ENCODE measurements at places on chromosomes 12 and 14.
A peak's percentile ranks its signal among the peaks of the same experiment; 100 is the strongest.

GRCh38 chr12:13992106-13992505 is 10.7 kb upstream of the GRIN2B start:
- DNase-seq, result no peak

DNA sequence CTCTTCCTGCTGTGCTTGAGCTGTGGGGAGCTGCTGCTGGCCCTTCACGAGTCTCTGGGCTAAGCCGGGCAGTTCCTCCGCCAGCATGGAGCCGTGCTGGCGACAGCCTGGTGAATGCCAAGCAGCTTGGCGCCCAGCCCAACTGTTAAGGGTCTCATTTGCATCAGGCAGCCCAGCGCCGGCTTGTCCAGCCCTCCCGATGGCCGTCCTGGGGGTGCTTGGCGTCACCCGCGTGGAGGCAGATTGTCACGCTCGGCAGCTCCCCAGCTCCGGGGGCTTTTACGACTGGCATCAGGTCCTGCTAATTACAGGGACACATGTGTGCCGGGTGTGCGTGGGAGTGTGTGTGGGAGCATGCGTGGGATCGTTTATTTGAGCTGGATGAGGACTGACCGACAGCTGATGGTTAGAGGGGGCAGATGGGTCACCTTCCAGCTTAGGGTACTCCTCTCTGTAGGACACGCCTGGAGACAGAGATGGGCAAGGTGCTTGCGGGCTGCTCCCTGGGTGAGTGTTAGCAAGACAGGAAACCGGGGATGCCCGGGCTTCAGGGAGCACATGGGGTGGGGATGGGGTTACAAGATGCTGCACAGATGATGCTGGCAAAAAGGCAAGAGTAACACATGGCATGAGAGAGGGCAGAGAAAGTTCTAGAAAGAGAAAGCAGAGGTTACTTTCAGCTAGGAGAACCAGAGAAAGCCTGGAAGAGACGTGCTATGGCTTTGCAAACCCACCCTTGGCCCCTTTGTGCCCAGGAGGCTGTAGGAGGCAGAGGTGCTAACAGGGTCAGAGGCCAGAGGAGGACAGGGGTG is 64.1 kb downstream of the KIF26A start:
- no peak for DNase-seq

DNA sequence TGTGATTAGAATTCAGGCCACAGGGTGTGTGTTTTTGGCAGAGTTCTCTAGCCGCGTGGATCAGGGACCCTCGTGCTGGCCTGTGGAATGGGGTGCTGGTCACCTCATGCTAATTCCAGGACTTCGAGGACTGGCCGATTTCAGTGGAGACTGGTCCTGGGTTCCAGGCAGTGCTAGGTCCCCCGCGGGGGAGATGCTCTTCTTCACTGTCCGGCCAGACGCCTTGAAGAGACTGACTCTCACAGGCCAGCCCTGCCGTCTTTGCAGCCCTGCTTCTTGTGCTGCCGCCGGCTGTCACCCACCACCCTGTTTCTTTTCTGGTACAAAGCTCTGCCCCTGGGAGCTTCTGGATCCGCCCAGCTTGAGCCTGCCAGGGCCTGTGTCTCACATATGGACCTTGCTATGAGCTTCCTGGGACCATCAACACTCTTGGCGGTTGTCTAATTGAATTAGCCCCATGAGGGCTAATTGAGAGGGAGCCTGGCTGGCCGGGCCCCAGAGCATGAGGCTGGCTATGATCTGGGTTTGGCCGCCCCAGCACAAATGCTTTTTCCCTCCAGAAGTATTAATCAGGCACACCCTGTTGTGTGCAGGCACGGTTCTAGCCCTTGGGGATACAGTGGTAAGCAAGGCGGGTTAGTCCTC is 8.2 kb downstream of the MLXIP start:
- no peak for DNase-seq

- no peak for DNase-seq
Measured at GRCh38 chr14:72008666-72009065, 76.4 kb downstream of the RGS6 start.

DNA sequence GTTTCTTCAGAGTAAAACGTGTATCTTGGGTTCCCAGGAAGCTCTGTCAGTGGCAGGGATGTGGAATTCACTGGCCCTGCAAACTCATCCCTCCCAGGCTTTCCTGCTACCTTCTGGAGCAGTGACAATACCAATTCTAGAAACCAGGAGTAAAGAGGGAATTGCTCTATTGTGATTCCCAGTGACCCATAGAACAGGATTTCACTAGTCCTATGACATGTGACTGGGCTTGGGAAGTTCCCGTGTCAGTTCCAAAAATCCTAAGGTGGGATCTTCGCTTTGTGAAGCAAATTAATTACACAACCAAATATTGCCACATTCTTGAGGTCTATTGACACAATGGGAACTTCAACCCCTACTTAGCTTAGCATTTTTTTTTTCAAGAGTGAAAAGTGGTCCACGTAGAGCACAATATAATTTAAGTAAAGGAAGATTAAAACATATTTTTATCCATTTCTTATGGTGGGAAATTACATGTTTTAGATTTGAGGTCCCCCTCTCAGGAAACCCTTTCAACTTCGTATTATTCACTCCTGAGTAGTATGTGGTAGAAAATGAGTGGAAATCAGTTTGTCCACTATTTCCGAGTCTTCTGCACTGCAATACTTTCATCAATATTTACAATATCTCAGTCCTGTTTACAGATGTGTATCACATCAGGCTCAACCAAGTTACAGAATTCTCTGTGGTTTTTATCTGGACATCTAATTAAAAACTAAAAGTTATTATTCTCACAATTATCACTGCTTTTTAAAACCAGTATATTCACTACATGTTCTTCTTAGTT is 88.9 kb upstream of the SOX5 start:
- DNase-seq, result no peak

DNA sequence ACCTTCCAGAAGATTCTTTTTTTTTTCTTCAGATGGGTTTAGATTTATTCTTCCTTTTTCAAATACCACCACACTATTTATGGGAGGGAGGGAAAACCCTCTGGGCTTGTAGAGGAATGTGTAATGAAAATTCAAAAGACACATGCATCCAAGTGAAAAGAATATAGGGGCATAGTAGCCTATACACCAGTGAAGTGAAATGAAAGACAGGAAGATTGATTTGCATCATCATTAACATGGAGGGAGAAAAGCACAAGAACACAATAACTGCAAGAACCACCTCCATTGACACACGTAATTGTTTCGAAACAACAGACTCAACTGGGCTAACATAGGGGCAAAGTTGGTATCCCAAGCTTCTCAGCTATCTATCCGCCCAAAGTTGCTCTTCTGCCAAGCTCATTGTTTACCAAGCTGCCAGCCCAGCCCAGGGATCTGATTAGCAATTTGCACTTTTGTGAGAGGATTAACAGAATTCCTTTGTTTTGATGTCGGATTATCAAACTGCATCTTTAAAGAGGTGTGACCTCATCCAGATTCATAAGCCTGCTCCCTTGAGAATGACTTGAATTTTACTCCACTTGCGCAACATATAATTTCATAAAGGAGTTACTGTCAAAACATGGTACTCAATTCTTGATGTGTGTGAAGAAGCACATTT is 430.5 kb upstream of the SOX5 start:
- no peak for DNase-seq

- no peak for DNase-seq
Measured at GRCh38 chr14:55123852-55124639, 5.0 kb upstream of the LGALS3 start.

GRCh38 chr14:92747701-92748258 is 647 bp downstream of the LGMN start:
- DNase-seq, result no peak

GRCh38 chr12:92539976-92540781 is 162.6 kb upstream of the PLEKHG7 start:
- DNase-seq, result peak; percentile 54

GRCh38 chr12:76947304-76947703 is 68.5 kb upstream of the CSRP2 start:
- no peak for DNase-seq

GRCh38 chr12:79199166-79199565 is 334.6 kb downstream of the SYT1 start:
- DNase-seq, result no peak

DNA sequence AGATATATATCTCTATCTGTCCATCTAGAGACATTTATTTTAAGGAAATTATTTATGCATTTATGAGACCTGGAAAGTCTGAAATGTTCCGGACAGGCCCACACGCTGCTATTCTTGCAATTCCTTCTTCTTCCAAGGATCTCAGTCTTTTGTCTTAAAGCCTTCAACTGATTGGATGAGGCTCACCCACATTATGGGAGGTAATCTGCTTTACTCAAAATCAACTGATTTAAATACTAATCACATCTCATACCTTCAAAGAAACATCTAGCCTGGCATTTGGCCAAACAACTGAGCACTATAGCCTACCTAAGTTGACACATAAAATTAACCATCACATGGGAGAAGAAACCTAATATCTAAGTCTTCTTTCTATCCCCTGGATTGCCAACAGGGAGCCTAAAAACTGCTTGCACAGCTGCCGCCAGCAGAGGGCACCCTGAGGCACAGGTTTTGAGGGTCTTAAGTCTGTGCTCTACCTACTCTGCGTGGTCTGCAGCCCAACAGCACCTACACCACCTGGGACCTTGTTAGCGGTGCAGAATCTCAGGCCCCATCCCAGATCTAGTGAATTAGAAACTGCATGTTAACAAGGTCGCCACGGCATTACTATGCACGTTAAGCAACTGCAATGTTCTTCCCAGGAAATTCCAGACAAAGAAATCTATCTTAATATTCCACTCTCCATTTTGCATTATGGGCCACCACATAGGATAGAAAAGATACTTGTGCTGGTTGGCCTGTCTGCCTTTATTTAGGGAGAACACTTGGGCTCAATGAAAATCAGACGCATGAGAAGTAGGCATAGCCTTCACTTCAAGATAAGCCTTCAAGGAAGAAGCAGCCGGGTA is 249.7 kb downstream of the FOXG1 start:
- peak; percentile 62 for DNase-seq

- peak; percentile 89 for DNase-seq
Measured at GRCh38 chr12:103840876-103841689, at the start of gene NT5DC3. TSS of gene NT5DC3 (minus strand) at chr12:103841234. CDS start at chr12:103841156, 78 bp downstream.

DNA sequence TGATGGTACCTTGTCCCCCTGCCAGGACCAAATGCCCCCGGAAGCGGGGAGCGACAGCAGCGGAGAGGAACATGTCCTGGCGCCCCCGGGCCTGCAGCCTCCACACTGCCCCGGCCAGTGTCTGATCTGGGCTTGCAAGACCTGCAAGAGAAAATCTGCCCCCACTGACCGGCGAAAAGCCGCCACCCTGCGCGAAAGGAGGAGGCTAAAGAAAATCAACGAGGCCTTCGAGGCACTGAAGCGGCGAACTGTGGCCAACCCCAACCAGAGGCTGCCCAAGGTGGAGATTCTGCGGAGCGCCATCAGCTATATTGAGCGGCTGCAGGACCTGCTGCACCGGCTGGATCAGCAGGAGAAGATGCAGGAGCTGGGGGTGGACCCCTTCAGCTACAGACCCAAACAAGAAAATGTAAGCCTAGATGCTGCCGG is 410 bp downstream of the MYF6 start:
- no peak for DNase-seq

GRCh38 chr14:39229601-39230110 is 4.1 kb upstream of the MIA2 start:
- no peak for DNase-seq

DNA sequence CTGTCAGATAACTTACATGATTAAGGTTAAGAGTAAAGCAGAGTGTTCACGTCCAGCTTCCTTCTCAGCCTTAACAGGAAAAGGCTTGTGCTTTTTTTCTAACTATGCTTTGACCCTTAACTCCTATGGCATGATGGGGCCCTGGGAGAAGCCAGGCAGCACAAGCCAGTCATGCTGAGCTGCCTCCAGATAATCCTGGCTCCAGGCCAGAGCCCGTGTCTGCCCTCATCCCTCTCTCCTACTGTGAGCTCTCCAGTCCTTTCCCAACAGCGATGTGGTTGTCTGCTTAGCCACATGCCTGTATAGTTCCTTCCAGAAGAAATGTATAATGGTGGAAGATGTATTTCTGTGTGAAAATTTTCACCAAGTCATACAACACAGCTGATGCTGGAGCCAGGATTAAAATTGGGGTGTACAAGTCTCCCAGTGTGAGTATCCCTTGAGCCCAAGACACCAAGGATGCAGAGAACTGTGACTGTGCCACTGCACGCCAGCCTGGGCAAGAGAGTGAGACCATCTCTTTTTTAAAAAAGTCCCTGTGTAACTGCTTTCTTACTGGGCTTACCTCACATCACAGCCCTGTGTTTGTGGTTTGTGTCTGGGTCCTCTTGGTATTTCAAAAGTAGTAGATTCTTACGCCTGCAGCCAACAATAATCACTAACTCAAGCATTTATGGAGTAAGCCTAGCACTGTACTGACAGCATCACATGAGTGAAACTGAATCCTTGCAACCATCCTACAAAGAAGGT is 7.9 kb upstream of the ITFG2 start:
- peak; percentile 38 for DNase-seq

- peak; percentile 88 for DNase-seq
Measured at GRCh38 chr12:101891462-101891971, 14.1 kb downstream of the DRAM1 start.

DNA sequence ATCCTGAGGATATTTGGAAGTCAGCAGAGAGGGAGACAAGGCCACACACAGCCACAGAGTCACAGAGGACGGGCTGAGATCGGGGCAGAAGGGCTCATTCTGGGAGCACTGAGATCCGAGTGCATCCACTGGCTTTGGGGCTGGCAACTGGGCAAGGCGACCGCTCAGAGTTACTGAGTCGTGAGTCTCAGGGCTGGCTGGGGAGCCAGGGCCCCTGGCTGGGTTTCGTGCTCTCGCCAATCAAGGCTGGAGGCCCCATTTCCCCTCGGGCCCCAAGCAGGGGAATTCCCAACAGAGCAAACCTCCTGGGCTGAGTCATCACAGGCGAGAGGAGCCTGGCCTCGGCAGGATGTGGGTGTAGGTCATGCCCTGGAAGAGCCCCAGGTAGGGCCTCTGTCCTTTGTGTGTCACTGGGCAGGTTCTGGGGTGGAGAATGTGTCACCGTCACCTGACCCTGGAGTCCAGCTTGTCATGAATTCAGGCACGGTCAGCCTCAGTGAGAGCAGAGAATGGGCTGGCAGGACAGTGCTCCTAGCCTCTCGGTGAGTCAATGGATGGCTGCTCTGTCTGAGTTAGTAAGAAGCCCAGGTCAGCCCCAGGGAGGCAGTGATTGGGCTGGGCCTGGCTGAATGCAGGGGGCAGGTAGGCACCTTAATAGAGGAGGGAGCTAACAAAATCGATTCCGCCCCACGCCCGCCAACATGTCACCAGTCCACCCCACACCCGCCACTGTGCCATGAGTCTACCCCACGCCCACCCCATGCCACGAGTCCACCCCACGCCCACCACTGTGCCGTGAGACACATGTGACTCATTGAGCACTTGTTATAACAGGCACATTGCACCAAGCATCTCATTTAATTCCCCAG is 16.9 kb downstream of the ASB2 start:
- peak; percentile 56 for DNase-seq

Measured in lung microvascular endothelial cell (primary cell).